ENCODE measurements at places on chromosomes 11 and 22.
A peak's percentile ranks its signal among the peaks of the same experiment; 100 is the strongest.

- peak; percentile 28 for DNase-seq
Measured at GRCh38 chr11:130431331-130431773, 2.9 kb upstream of the ADAMTS8 start.

DNA sequence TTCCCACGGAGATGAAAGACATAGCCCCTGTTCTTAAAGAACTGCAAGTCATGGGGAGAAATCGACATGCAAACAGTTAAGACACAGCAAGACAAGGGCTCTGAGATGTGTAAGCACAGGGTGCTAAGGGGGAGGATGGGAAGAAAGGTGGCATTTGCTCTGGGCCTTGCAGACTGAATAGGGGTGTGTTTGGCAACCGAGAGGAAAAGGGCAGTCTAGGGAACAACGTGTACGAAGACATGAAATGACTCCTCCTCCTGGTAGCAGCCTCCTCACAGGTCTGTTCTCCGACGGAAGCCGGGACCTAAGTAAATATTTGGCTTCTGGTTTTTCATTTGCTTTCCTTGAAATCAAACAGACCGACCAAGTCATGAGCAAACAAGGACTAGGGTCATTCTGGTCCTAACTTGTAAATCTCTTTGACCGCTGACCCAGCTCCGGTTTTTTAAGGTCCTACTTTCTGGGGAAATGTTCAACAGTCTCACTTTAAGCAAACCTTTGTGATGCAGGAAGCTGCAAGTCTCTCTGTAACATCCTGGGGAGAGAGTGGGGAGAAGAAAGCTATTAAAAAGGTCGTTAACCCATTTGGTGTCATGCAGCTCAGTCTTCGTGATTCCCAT is 19.7 kb downstream of the NNMT start:
- no peak for DNase-seq

DNA sequence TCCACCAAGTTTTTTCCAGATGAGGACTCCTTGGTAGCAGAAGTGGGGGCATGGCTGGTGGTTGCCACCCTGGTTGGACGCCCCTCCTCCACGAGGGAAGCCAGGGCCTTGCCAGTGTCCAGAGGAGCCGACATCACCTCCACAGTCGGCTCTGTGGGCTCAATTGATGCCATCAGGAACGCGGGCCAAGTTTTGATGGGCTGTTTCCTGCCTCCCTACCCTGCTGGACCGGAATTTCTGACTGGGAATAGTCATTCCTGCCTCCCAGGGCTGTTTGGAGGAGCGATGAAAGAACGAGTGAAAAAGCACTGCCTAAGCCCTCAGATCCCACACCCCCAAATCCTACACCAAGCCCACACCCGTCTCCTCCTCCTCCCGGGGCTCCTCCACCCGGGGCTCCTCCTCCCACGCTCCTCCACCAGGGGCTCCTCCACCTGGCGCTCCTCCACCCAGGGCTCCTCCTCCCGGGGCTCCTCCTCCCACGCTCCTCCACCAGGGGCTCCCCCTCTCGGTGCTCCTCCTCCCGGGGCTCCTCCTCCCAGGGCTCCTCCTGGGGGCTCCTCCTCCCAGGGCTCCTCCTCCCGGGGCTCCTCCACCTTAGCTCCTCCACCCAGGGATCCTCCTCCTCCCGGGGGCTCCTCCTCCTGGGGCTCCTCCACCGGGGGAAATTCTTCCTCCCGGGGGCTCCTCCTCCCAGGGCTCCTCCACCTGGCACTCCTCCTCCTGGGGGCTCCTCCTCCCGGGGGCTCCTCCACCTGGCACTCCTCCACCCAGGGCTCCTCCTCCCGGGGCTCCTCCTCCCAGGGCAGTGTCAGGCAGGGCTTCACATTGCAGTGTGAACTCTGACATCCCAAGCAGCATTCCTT is 10.0 kb upstream of the PRR5 start:
- no peak for DNase-seq

DNA sequence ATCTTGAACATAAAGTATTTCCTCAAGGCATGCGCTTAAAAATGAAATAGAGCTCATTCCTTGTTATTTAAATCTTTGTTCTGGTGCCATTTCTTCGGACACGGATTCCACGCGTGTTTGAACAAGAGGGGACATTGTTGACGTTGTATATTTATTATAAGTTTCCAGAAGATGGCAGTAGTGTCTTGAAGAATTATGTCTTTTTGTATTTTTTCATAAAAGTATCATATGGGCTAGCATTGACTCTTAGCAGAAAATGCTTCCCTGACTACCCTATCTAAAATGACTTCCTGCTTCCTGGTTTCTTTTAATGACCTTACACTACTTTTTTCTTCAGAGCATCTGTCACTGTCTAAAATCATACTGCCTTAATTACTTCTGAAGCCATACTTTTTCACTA is 20.4 kb downstream of the BIRC2 start:
- no peak for DNase-seq

DNA sequence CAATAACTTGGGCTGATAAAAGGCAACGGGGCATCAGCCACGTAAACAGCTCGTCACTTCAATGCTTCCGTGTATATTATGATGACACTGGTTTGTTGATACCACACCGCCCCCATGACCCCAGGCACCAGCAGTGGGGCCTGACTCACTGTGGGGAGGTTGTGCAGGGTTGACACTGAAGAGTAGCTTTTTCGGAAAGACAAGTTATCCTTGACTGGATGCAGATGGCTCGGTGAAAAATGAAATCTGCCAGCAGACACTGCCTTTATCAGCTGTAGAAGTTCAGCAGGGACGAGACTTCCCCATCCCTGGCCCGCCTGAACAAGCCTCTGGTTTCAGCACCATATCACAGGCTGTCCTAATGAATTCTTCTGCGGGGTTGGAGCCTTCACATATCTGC is 55.6 kb downstream of the WT1 start:
- DNase-seq, result no peak

- no peak for DNase-seq
Measured at GRCh38 chr11:34427186-34427805, 11.4 kb upstream of the CAT start.

DNA sequence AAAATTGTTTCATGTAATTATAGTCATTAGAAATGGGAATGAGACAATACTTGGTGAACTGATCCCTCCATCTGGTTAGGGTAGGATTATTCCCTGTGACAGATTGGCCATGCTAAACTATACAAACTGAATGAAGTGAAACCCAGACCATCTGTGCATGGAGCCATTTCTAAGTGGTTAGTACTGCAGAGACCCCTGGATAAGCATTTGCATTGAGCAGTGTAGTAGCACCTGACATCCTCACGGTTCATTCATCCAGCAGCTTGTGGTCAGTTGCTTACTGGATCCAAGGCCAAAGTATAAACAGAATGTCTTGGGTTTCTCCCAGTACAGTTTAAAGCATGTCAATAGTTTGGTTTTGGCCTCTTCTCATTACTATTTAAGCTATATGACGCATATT is 93.8 kb upstream of the ARHGAP42 start:
- DNase-seq, result no peak

- no peak for DNase-seq
Measured at GRCh38 chr11:128821556-128821955, 45.5 kb downstream of the KCNJ1 start.

DNA sequence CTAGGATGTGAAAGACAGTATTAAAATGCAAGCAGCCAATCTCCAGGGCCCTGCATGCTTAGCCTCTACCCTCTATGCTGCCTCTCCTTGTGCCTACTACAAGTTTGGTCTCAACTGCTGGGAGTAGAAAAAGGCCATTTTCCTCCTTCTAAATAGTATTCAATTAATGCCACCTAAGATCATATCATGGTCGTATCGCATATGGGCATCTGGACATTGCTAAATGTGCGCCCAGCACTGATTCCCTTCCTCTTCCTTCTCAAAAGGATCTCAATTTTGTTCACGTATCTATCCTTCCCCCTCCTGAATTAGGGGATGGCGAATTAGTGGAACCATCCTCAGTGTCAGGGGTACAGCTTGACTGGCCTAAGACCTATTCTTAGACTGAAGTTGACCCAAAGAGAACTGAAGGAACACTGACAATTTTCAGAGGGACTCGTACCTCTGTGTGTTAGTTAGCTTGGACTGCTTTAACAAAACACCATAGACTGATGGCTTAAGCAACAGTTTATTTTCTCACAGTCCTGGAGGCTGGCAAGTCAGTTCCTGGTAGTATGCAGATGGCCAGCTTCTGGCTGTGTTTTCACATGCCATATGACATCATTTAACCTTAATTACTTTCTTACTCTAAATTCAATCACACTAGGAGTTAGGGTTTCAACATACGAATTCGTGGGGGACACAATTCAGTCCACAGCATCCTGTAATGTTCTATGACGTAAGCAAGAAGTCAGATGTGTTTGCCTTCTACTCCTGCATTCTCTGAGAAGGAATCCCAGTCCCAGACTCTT is 8.5 kb upstream of the NUP50 start:
- no peak for DNase-seq

GRCh38 chr11:17578958-17579357 is 31.9 kb downstream of the OTOG start:
- no peak for DNase-seq

DNA sequence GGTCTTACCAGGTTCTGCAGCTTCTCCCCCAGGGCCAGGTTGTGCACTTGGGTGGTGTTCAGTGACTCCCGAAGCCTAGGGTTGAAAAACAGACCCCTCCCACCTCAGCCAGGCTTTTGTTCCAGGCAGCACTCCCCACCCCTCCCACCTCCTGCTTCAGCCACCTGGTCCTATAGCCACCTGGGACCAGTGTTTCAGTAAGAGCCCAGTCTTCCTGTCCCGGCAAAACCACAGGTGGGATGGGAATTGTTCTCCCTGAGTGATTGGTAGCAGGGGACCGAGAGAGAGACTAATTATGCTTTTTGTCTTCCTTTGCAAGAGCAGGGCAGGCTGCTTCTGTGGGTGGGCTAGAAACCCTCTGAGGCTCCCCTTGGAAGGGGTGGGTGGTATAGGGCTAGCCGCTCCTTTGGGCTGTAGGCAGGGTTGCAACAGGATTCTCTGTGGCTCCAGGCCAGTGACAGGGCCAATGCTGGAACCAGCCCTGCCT is 8.5 kb upstream of the NAALADL1 start:
- DNase-seq, result no peak

GRCh38 chr22:34036931-34037330 is 116.7 kb upstream of the LARGE1 start:
- DNase-seq, result no peak

- DNase-seq, result no peak
Measured at GRCh38 chr11:9069862-9070470, 21.4 kb downstream of the SCUBE2 start.

DNA sequence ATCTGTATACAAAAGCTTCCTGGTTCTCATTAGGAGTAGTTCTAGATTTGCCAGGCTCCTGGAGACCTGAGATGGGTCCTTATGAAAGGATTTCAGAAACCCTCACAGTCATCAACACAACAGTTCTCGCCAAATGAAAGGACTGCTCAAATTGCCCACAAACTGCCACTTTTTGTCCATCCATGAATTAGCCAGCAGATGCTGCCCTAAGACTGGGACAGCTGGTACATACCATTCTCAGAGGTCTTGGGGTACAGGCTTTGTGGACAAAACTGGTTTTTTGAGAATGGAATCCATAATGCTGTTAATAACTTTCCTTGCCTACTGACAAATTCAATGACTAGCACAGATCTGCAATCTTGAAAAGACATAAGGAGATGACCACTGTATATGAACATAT is 23.4 kb upstream of the BDNF start:
- no peak for DNase-seq

GRCh38 chr11:86099874-86100273 is 31.0 kb upstream of the PICALM start:
- DNase-seq, result no peak

- no peak for DNase-seq
Measured at GRCh38 chr11:77789731-77790476, 30.6 kb downstream of the RSF1 start.

DNA sequence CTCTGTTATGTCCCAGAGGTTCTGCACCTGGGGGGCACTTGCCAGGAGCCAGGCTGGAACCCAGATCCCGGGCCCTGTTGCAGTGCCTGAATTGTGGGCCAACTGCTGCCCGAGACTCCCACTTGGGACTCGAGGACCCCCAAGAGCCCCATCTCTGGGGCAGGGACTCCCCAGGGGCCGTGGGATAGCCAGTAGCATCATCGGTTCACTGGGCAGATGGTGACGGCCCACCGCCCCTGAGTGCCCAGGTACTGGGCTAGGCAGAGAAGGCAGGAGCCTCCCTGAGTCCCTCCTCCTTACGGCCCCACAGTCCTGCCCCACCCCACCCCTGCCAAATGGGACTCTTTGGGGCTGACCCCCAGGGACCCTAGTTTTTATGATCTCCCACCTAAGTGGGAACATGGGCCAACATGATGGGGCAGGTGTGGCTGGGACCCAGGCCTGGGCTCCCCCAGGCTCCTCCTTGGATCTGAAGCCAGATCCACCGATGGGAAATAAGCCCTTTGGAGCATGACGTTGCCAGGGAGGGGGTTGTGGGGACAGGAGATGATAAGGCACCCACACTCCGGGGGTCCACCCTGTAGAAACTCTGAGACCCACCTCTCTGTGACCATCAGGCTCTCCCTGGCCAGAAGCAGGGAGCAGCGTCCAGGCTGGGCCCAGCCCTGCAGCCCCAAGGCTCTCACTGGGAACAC is 94.5 kb upstream of the FGF3 start:
- no peak for DNase-seq

DNA sequence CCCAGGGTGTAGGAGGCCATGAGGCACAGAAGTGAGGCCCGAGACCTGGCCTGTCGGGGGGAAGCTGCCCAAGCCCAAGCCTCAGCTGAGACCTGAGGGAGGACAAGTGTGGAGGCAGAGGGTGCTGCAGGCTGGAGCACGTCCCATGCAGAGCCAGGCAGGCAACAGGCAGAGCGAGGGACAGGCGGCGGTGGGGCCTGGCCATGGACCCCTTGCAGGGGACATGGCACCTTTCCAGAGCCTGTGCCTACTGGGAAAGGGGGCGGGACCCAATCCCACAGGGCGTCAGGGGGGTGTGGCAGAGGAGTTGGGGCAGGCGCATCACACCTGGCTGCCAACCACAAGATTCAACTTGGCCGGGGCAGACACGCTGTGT is 4.3 kb downstream of the TNNI2 start:
- no peak for DNase-seq

DNA sequence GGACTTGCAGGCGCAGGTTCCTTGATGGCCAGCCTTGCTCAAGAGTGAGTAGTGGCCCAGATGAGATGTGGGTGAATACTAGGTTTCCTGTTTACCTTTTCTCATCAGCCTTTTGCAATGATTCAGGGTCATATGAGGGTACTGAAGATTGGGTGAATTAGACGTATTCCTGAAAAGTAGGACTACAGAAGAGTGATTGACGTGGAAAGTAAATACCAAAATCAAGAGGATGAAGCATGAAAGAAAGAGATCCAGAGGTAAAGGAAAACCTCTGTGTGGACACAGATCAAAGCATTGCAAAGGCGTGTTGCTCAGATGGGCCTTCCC is 59.9 kb downstream of the CYB5R2 start:
- DNase-seq, result no peak

- DNase-seq, result no peak
Measured at GRCh38 chr11:12089041-12089440, 21.3 kb upstream of the MICAL2 start.
